Liver (tissue), 10 donors: ENCODE measurements at places on chromosomes 5 and 9. TPM values are rescaled to one million over a fixed set of nuclear protein-coding genes. Genes with fewer than 3 reads are reported as not detected.

- no peaks in the 10 kb centered on the region for H3K4me1 ChIP-seq
- no peak overlapping the region for H3K27ac ChIP-seq
- H3K4me3 ChIP-seq, result no peak overlapping the region
- no peaks in the 10 kb centered on the region for H3K36me3 ChIP-seq
Observed at GRCh38 chr5:90613918-90614504, 55.4 kb downstream of the ADGRV1 start.

DNA sequence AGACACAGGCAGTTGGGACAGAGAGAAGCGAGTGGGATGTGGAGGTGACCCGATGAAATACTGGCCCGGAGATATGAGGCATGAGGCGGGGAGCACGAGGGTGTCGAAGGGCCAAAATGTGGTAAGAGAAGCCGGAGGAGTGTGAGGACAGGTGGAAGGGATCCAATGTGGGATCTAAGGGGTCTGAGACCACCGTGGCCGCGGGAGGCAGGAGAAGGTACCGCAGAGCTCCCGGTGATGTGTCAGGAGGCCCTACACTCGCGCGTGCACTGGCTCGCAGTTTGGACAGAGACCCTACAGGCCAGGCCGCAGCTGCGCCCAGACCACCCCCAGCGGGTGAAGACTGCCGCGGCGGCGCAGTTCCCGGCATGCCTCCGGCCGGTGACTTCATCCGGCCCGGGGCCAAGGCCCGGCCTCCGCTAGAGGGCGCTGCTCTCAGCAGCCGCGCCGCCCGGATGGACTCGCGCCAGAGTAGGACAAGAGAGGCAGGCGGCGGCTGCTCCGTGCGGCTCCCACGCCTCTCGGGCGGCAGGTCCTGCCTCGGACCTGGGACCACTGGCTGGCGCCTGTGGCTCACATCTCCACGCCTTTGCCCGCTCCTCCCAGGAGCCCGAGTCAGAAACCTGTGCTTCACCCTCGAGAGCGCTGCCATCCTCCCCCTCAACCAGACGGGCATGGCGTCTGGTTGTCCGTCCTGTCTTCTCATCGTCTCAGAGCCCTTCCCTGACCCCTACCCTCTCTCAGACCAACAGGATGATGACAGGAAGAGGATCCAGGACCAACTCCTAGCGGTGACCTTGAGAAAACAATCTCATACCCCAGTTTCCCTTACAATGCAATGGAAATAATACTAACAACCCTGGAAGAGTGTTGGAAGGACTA is 35.4 kb upstream of the STING1 start:
- peaks cover 5% of the 10 kb centered on the region for H3K4me1 ChIP-seq
- H3K36me3 ChIP-seq, result no peaks in the 10 kb centered on the region
- peak overlapping the region; percentile 73 for H3K27ac ChIP-seq
- H3K27me3 ChIP-seq, result no peaks in the 10 kb centered on the region
- H3K4me3 ChIP-seq, result peak overlapping the region; percentile 76

GRCh38 chr5:93411716-93412115 is 169.3 kb downstream of the NR2F1-AS1 start:
- no peak overlapping the region for H3K27ac ChIP-seq
- no peak overlapping the region for H3K4me3 ChIP-seq
- no peaks in the 10 kb centered on the region for H3K4me1 ChIP-seq
- no peaks in the 10 kb centered on the region for H3K36me3 ChIP-seq

DNA sequence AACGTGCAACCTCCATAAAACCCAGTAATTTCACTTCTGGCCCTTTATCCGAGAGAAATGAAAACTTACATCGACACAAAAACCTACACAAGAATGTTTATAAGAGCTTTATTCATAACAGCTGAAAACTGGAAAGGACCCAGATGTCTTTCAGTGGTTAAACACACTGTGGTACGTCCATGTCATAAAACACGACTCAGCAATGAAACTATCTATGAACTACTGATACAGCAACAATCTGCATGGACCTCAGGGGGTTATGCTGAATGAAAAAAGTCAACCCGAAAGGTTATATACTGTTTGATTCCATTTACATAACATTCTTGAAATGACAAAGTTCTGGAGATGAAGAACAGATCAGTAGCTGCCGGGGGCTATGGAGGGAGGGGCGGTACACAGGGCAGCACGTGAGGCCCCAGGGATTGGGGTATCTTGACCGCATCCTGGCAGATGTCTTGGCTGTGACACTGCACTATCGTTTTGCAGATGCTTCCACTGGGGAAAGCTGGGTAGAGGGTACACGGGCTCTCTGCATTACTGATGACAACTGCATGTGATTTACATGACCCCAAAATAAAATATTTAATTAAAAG is 4.1 kb downstream of the CCDC127 start:
- H3K27me3 ChIP-seq, result no peaks in the 10 kb centered on the region
- no peak for DNase-seq
- no peak overlapping the region for H3K4me3 ChIP-seq
- no peak overlapping the region for H3K27ac ChIP-seq
- H3K36me3 ChIP-seq, result peaks cover 2% of the 10 kb centered on the region

GRCh38 chr5:97559827-97560598 is 377.0 kb upstream of the RIOK2 start:
- no peaks in the 10 kb centered on the region for H3K36me3 ChIP-seq
- DNase-seq, result no peak
- no peaks in the 10 kb centered on the region for H3K4me1 ChIP-seq
- no peak overlapping the region for H3K4me3 ChIP-seq
- no peaks in the 10 kb centered on the region for H3K27me3 ChIP-seq

- no peak overlapping the region for H3K4me3 ChIP-seq
- H3K27ac ChIP-seq, result no peak overlapping the region
- H3K27me3 ChIP-seq, result no peaks in the 10 kb centered on the region
- H3K4me1 ChIP-seq, result no peaks in the 10 kb centered on the region
- no peaks in the 10 kb centered on the region for H3K36me3 ChIP-seq
Observed at GRCh38 chr9:77793849-77794248, 145.7 kb upstream of the GNA14 start.

SPARC gene
- 96.6 TPM for total RNA-seq

DNA sequence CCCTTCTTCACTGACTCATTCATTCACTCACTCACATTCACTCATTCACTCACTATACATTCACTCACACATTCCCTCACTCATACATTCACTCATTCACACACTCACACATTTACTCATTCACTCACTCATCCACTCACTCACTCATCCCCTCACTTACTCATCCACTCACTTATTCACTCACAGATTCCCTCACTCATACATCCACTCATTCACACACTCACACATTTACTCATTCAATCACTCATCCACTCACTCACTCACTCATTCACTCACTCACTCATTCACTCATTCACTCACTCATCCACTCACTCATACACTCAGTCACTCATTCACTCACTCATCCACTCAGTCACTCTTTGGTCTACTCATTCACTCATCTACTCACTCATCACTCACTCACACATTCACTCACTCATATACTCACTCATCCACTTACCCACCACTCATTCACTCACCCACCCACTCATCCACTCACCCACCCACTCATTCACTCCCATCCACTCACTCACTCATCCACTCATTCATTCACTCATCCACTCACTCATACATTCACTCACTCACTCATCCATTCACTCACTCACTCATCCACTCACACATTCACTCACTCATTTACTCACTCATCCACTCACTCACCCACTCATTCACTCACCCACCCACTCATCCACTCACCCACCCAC is 27.2 kb downstream of the WNK2 start:
- H3K27ac ChIP-seq, result no peak overlapping the region
- no peaks in the 10 kb centered on the region for H3K27me3 ChIP-seq
- no peaks in the 10 kb centered on the region for H3K4me1 ChIP-seq
- no peak for DNase-seq
- H3K36me3 ChIP-seq, result no peaks in the 10 kb centered on the region
- H3K4me3 ChIP-seq, result no peak overlapping the region
